Astrocyte (in vitro differentiated cells and primary cell): ENCODE measurements at places on chromosomes 6 and 20. TPM values are rescaled to one million over a fixed set of nuclear protein-coding genes. Genes with fewer than 3 reads are reported as not detected.

The MLIP gene
- total RNA-seq = 0.55 TPM in 1 of 2 replicates, not detected in the other

The NFATC2 gene
- 3.9 and 4.1 TPM in 2 replicates for total RNA-seq

The AVP gene
- not detected in 2 replicates for total RNA-seq

The SLC32A1 gene
- total RNA-seq = not detected in 2 replicates

The BCLAF1 gene
- 152 and 154 TPM in 2 replicates for total RNA-seq

The TRIM15 gene
- not detected in 2 replicates for total RNA-seq

The CCN6 gene
- not detected in 2 replicates for total RNA-seq

The RBM38 gene
- 33.8 and 43.5 TPM in 2 replicates for total RNA-seq

The SCUBE3 gene
- 8.5 and 10.1 TPM in 2 replicates for total RNA-seq

The HCRTR2 gene
- 0.23 and 0.36 TPM in 2 replicates for total RNA-seq
